ENCODE measurements at places on chromosomes 2 and 18.

GRCh38 chr2:178513876-178514275 lies 33.6 kb downstream of the PLEKHA3 start:
- DNase-seq = no peak

- DNase-seq = no peak
Observed at GRCh38 chr2:138293045-138293444, 208.5 kb upstream of the SPOPL start.

DNA sequence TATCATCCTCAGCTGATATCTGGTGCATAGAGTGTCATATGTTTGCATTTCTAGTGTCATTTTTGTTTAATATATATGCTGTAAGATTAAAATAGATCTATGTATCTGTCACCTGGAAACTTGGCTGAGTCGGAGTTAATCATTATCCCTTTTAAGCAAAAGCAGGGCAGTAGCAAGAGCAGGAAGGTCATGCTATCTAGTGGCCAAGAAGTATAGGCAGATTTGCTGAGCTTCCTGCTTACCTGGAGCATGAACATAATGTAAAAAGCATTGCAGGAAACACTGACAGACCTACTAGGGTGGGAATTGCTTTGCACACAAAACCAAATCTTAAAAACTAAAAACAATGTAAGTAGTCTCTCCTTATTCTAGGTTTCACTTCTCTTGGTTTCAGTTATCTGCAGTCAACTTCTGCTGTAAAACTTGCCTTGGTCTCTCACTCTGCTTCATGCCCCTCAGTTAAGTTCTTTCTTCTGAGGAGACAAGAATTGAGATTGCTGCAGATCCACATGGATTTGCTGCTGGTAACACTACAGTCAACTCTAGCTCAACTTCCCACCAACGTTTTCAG lies 295.3 kb downstream of the CDH7 start:
- no peak for DNase-seq

DNA sequence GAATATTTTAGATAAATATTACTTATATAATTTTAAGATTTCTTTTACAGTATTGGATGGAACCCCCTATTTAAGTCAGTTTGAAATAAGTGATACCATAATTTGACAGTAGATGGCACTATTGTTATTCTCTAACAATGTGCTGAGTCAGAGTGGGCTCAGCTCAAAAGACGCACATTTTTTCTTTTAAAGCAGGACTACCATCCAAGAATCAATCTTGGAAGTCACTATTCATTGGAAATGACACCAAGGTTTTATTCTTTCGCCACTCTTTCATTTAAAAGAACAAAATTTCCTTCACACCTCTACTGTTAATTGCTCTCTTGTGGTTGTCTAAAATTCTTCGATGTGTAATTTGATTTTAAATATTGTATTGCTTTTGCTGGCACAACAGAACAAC lies 32.6 kb upstream of the SPAG16 start:
- no peak for DNase-seq

- DNase-seq = no peak
Observed at GRCh38 chr2:65974067-65974723, 460.7 kb upstream of the MEIS1 start.

- DNase-seq = no peak
Observed at GRCh38 chr2:234673961-234674759, 177.3 kb upstream of the ARL4C start.

GRCh38 chr2:157441072-157441454 lies 2.8 kb downstream of the CYTIP start:
- no peak for DNase-seq
